ENCODE measurements at places on chromosomes 5 and 9.

GRCh38 chr5:82105457-82105856 is 133.6 kb downstream of the ATG10 start:
- DNase-seq, result no peak

GRCh38 chr5:40781843-40782409 is 16.2 kb downstream of the PRKAA1 start:
- no peak for DNase-seq

DNA sequence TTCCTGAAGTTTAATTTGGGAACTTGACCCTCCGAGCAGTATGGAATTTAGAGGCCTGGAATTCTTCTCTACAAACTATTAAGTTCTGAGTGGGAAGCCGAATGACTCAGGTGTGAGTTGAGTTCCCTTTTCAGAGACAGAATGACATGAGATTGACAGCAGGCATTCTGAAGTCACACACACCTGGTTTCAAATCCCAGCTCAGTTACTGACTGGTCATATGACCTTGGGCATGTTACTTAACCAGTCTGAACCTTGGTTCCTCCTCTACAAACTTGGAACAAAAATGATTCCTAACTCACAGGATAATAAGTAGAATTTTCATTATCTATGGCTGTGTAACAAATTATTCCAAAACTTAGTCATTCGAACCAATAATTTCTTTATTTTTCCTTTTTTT is 45.5 kb upstream of the GPBP1 start:
- DNase-seq, result no peak

DNA sequence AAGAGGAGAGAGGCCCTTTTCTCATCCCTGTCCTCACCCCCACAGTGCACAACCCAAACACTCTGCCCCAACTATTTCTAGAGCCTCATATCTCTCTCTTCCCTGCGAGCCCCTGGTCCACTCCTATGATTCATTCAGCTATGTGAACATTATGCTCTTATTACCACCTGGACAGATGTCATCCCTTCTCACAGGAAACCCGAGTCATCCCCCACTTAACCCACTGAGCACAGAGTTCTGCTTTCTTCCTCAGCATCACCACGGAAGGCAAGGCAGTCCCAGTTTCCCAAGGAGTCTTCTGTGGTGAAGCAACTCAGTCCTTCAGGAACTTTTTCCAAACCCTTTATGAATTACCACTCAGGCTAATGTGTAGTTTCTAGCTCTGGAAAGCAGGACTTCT is 1.3 kb downstream of the DNAI1 start:
- no peak for DNase-seq

DNA sequence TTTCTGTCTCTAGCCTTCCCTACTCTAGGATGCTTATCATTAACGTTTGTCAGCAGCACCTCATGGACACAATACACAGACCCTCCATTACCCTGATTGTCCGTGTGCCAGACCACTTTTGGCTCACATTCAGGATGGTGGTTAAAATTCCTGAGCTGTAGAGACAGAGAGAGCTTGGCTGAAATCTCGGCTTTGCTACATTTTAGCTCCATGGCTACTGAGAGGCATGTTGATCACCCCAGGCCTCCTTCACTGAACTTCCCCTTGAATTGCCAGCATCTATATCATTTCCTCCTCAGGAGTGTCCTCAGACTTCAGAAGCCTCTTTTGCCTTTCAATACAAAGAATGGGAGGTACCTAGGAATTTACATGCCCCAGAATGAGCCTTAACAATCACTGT is 104.7 kb upstream of the ISL1 start:
- DNase-seq, result no peak

DNA sequence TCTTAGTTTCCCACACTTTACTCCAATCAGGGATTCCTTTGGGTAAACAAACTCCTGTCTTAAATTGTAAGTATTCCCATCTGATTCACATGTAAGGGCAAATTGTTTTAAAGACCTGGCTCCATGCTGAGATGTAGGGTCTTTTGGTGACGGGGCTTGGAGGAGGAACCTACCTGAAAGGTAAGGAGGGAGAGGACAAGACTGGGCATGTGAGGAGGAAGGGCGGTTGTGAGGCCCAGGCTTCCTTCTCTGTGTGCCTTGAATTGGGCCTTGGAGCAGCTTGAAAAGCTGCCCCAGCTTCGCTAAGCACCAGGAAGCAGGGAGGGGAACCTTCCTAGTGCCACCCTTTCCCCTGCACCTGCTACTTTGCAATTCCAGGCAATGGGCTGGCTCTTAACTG is 86.8 kb downstream of the C9orf152 start:
- no peak for DNase-seq

- no peak for DNase-seq
Measured at GRCh38 chr9:22005021-22005701, 3.9 kb downstream of the CDKN2B start.

- no peak for DNase-seq
Measured at GRCh38 chr5:65862384-65862783, 64.0 kb upstream of the ERBIN start.

GRCh38 chr5:172299916-172300439 is 16.4 kb upstream of the UBTD2 start:
- no peak for DNase-seq

GRCh38 chr5:124652892-124653441 is 93.5 kb downstream of the ZNF608 start:
- DNase-seq, result no peak

DNA sequence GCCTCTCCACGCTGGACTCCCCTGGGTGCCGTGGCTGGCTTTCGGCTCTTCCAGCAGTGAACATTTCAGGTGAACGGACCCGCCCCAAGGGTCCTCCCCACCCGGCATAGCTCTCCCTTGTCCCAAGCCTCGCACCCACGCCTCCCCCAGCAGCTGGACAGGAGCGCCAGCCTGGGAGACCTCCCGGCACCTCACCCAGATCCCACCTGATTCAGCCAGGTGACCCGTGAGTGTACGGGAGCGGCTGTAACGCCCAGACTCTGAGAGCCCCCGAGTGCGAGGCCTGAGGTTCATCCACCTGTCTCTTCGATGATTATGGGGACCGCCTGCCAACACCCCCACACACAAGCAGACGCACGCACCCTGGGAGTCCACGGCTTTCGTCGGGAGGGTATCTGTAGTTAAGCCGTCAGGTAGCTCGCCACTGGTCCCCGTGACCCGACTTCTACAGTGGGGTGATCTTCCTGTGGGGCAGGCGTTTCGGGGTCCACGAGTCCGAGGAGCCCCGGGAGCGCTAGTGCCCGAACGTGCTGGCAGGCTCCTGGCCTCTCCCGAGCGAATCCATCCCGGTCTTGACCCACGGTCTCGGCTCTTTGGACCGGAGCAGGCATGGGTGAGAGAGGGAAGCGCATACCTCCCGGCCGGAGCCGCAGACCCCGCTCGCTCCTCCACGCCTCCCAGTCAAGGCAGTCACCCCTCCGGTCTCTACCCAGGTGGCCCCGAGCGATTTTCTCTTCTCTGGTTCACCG is 14.9 kb downstream of the TRIM7 start:
- no peak for DNase-seq

DNA sequence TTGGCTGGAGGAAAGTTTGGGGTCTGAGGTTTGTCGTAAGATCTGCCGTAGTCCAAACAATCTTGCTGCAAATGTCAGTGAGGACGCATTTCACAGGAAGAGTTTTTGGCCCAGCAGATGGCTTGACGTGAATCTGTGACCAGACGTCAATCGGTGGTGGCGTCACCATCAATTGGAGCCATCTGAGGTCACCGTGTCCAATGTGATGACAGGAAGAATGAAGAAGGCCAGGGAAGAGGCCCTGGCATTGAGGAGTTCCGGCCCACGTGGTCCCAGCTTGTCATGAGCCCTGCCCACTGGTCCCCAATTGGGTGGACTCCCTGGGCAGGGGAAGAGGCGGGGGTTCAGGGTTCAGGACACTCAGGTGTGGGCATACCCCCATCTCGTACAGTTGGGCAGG is 79.9 kb downstream of the OLFM1 start:
- no peak for DNase-seq

DNA sequence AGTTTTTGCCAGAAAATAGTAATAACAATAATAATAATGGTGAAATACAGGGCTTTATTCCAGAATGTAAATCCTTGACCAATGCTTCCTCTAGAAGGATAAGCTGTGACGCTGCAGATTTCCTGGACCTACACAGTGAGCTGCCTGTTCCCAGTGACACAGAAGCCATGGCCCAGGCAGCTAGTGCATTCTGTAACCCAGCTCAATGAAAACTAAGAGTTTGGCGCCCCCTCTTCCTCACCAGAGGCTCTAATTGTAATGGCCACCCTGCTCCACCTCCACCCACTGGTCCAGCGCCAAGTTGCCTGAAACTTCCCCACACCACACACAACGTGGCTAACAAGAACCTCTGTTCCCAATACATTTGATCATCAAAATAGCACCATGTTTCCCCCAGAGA is 248.1 kb downstream of the CETN3 start:
- DNase-seq, result no peak

- no peak for DNase-seq
Measured at GRCh38 chr9:133238851-133239532, 29.9 kb upstream of the OBP2B start.

DNA sequence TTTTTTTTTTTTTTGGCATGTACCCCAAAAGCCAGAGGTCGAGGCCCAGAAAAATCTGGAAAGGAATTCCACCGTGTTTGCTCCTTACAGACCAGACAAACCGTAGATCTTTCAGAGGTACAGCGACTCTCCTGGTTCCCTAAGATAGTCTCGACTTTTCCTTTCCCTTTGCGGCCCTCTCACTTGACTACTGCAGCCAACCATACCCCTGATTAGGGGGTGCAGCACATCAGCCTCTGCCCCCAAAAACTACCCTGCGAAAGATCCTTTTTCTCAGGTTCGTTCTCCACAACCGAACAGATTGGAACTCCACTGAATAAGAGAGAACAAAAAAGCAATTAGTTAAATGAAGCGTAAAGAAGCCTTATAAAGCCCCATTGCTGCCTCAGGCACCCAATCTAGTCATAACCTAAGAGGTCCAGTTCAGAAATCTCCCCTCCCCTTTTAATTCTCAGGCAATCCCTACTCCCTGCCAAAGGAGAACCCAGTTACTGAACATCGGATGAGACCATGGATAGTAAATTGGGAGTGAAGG is 379 bp upstream of the TICAM2 start:
- no peak for DNase-seq

GRCh38 chr9:93255994-93256877 is 72.3 kb downstream of the WNK2 start:
- no peak for DNase-seq

DNA sequence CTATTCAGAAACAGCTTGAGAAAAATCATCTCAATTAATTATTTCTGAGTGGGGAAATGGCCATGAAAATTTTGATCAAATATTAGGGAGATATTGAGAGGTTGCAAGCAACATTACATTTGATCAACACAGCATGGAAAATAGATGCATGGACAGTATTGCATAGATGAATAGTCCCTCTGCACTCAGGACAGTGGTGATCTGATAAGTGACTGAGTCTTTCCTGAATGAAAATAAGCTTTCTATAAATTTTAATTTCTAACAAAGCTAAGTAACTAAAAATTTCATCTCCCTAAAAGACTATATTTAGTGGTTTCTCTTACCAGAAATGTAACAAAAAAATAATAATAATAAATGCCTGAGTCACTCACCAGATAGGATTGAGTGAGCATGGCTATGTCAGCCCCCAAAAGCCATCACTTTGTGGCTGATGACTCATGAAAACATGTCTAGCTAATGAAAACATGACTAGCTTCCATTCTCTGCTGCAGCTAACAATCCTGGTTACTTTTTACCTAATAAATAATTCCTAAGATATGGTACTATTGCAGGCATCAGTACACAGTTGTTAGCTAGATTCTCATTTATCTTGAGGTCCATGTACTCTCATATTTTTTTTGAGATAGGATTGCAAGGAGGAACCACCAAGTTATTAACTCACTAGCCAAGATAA is 1294.8 kb upstream of the ACO1 start:
- no peak for DNase-seq

- DNase-seq, result no peak
Measured at GRCh38 chr5:135880278-135880677, 15.4 kb downstream of the IL9 start.

DNA sequence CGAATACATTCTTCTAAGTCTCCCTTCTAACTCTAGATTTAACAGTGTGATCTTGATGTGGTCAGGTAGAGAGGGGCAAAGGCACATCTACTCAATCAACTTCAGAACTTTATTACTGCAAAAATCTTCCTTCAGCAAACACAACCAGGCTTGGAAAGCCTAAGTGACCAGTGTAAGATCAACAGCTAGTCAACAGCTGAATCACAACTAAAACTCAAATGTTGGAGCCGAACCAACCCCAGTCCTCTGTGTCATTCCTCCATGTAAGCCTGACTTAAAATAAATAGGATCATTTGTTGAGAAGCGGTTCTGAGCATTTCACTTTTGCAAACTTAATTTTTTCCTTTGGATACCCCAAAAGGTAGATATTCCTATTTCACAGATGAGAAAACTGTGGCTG is 352.7 kb downstream of the EBF1 start:
- DNase-seq, result no peak

Data from GOT3 (cell line).